Cortex of kidney (tissue), 1 donor: ENCODE measurements at places on chromosomes 1 and 21.

DNA sequence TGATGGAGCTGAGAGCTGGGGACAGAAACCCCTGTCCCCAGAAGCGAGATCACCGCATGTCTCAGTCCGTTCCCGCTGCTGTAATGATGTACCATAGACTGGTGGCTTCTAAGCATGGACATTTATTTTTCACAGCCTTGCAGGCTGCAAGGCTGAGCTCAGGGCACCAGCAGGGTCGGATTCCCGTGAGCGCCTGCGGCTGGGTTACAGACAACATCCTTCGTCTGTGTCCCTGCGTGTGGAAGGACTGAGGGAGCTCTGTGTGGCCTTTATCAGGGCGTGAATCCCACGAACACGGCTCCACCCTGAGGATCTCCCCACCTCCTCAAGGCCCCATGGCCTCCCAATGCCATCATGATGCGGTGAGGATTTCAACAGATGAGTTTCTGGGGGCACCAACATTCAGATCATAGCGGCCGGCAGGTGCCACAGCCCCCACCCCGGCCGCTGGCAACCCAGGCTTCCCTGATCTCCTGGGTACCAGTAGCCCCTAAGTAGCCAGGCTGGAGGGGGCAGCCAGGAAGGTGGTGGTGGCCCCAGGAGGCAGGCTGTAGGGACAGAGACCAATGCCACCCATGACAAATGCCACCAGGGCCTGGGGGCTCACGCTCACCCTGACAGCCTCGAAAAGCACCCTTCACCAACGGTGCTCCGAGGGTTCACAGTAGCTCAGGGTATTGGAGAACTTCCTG lies 104.4 kb downstream of the CRYAA start:
- DNase-seq, result no peak

DNA sequence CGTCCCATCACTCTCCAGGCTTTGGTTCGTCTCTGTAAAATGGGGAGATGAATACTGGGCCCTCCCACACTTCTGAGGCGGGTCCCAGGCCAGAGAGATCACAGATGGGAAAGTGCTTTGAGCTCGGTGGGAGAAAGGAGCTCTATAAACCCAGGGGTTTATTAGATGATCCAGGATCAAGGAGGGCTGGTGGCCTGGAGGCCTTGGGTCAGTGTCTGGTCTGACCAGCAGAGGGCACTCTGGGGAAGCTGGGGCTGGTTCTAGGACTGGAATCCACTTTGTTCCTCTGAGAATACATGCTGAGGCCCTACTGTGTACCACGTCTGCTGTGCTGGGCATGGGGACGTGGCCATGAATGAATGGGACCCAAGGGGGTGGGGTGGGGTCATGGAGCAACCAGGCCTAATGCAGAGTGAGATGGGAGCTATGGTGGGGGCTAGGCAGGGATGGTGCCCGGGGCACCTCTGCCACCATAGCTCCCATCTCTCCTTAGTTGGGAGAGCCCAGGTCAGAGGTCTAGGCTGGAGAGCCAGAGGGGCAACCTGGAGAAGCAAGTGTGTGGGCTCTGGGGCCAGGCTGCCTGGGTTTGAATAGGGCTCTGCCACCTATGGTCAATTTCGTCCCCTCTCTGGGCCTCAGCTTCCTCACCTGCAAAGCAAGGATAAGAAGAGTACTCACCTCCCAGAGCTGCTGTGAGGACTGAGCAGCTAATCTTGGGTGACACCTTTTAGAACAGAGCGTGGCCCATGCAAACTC lies 9.0 kb upstream of the FAM131C start:
- no peak for DNase-seq

DNA sequence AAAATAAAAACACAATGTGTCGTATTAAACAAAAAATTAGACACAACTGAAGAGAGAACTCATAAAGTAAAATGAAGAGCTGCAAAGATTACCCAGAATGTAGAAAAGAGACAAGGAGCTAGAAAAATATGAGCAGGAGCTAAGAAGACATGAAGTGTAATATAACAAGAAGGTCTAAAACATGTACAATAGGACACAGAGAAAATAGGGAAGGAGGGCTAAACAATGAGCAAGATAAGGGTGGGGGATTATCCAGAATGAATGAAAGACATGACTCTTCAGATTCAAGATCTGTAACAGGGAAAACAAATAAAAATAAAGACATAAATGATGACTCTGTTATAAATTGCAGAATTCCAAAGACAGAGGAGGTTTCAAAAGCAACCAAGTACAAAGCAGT lies 38.3 kb downstream of the PRDM15 start:
- no peak for DNase-seq

GRCh38 chr1:44300852-44301251 lies 54.2 kb downstream of the ERI3 start:
- DNase-seq, result no peak

DNA sequence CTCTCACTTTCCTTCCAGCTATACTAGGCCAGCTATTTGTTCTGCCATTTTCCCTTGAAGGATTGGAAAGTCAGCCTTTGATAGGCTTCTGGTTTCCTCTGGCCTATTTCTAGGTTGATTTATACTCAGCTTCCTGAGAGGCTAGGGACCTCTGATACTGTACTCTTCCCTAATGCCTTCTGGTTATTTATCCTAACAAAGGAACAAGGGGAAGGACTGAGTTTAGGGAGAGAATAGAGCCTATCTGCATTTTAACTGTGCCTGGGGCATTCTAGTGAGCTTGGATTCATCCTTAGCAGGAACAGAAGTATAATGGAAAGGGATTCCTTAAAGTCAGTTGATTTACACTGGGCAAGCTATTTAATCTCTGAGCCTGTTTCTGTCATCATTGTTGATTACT lies 11.8 kb upstream of the TMEM39B start:
- no peak for DNase-seq

DNA sequence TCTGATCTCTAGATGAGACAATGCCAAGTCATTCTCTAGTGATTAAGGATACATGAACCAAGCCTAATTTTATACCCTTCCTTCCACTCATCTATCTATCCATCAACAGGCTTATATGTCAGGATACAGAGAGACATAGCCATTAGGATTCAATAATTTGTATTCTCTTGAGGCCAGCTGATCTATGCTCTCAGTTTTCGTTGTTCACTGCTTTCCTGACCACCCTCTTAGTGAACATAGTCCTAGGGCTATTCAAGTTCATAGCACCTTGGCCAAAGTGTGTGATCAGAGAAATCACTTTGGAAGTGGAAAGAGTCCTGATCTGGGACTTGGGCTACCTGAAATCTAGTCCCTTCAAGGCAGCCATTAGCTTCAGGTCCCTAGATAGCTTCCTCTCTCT lies 4.2 kb upstream of the KPRP start:
- DNase-seq, result no peak

DNA sequence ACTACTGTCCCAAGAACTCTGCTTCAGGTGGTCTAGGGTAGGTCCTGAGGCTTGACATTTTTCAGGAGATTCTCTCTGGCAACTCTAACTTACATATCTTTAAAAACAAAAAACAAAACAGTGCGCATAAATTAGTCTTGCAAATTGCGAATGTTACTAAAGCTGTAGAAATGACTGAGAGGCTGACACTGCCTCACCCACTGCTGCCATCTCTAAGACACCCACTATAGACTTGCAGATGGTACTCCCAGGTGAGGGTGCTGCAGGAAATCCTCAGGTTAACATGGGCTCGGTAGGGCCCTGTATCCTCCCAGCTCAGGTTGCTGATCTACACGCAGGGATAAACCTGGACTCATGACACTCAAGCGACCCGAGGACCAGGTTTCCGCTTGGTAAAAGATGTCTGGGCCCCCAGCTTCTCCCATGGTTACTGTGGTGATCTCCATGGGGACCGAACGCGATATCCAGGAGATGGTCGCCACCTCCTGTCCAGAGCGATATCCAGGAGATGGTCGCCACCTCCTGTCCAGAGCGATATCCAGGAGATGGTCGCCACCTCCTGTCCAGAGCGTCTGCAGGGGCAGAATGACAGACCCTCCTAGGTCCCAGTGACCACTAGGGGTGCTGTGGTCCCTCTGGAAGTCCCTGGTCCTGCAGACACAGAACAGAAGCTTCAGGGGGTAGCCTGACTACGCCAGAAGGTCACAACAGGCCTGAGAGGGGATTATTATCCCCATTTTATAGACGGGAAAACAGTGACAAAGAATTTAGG lies 16.2 kb upstream of the LY9 start:
- DNase-seq, result no peak

DNA sequence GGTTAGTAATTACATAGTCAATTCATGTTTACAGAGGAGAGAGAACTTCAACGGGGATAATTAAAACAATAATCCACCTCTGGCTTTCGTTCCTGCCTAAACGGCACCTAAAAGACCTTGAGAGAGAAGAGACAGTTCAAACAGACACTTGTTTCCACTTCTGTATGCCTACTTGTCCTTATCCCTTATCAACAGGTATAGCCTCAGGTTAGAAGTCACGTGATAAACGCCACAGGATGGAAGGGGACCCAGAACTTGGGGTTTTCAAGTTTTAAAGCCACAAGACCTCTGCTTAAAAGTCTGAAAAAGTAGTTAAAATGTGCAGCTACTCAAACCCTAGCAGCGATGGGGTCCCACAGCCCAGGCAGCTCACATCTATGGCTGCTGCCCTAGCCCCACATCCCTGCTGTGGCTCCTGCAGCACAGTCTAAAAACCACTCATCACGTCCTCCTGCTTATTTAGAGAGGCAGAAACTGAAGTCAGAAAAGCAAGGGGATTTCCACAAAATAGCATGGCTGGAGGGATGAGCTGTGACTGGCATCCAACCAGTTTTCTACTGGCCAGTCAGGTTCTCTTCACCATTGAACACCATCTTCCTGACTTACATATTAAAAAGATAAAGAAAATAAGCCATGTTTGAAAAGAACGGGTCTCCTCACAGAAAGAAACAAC lies 51.2 kb upstream of the SEC16B start:
- DNase-seq, result no peak

- no peak for DNase-seq
Measured at GRCh38 chr21:29664615-29665014, 275.2 kb downstream of the GRIK1 start.

DNA sequence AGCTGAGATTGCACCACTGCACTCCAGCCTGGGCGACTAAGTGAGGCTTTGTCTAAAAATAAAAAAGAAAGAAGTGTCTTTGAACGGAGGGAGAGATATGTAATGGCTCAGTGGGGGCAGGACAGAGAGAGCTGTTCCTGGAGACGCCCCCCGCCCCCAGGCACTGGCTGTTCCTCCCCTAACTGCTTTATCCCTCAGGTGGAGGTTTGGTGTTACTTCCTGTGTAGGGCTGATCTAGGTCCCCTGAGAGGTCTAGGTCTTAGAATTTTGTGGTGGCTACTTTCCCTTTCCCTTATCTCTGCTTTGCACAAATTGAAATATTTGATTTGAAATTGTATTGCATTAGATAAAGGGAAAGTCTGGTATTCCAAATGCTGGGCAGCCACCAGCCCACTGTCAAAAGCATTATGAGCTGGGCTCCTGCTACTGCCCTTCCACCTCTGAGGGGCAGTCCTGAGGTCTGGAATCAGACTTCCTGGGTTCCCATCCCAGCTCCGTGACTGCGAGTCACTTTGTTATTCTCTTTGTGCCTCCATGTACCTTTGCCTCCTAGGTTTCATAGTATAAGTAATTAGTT lies 134.8 kb upstream of the KIF26B start:
- no peak for DNase-seq
